T-helper 9 cell (primary cell): ENCODE measurements at places on chromosomes 11 and 22.

- DNase-seq = no peak
Observed at GRCh38 chr22:39080052-39080762, 3.1 kb downstream of the APOBEC3G start.

GRCh38 chr11:6362873-6363678 lies 27.2 kb upstream of the SMPD1 start:
- peak; percentile 44 for DNase-seq

- DNase-seq = peak; percentile 59
Observed at GRCh38 chr22:20131597-20131858, at the start of gene ZDHHC8. TSS of gene ZDHHC8 (plus strand) at chr22:20131804. CDS start at chr22:20131948, 144 bp downstream.

GRCh38 chr11:65781152-65781961 lies 581 bp upstream of the AP5B1 start:
- DNase-seq = no peak

DNA sequence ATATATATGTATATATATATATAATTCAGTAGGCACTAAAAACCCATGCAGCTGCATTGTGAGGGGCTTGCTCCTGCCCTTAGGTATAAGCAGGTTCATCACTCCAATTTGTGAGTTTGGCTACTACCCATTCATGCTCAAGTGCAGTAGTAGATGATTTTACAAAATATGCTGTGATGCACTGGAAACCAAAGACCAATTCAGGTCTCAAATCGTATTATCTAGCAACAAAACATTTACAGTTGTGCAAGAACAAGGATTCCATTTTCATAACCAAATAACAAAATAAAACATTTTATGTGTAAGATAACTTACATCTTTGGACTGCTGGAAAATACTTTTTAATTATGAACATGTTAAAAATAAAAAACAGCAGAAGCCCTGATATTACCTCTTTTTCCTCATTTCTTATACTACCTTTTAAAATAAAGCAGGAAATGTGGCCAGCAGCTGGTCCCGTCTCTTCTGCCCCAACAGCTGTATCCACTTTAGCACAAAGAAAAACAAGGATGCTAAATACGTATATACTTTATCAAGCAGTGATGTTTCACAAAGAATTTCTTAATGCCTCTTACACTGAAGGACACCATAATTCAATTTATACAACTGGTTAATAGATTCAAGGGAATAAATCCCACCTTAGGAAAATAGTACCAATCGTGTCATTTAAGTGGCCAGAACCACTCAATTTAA lies 2.8 kb downstream of the CREBZF start:
- DNase-seq = no peak

GRCh38 chr22:28075358-28075981 lies 156.4 kb upstream of the PITPNB start:
- no peak for DNase-seq

DNA sequence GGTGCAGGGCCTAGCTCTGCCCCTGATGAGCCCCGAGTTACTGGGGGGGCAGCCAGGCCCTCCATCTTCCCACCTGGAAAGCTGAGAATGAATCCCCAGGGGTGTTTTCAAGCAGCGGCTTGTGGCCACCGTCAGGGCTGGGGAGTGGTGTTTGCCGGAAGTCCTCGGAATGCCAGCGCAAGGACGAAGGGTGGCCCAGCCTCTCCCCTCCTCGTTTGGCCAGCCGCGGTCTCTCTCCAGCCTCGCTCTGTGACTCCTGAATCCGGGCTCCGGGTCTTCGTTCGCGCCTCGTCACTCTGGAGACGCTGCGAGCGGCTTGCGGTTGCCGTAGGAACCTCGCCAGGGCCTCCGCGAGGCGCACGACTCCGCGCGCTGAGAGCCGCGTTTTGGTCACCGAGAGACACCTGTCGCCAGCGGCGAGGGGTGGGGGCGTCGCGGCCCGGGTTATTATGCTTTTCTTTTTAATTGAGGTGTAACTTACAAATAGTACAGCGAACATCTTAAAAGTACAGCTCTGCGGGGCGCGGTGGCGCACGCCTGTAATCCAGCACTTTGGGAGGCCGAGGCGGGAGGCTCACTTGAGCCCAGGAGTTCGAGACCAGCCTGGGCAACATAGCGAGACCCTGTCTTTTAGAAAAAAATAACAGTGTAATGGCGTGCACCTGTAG lies 6.3 kb upstream of the KDELR3 start:
- peak; percentile 25 for DNase-seq

- no peak for DNase-seq
Observed at GRCh38 chr11:2711161-2711560, 11.4 kb upstream of the KCNQ1OT1 start.

GRCh38 chr11:131903074-131903473 lies 532.7 kb downstream of the NTM start:
- no peak for DNase-seq

DNA sequence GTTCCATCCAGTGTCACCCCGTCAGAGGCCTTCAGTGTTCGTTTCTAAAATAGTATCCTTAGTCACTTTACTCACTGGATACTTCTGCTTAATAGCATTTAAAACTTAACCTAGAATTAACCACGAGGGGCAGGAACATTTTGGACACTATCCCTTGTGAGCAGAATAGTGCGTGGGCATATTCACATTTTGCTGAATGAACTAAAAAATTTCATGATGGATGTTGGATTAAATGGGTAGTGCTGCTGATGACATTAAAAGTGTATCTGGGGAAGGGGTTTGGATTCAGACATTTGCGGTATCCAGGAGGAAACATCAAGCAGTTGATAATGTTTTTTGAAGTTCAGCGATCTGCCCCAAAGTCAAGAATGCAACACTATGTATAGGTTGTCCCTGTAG lies 750 bp upstream of the NAT10 start:
- DNase-seq = no peak

DNA sequence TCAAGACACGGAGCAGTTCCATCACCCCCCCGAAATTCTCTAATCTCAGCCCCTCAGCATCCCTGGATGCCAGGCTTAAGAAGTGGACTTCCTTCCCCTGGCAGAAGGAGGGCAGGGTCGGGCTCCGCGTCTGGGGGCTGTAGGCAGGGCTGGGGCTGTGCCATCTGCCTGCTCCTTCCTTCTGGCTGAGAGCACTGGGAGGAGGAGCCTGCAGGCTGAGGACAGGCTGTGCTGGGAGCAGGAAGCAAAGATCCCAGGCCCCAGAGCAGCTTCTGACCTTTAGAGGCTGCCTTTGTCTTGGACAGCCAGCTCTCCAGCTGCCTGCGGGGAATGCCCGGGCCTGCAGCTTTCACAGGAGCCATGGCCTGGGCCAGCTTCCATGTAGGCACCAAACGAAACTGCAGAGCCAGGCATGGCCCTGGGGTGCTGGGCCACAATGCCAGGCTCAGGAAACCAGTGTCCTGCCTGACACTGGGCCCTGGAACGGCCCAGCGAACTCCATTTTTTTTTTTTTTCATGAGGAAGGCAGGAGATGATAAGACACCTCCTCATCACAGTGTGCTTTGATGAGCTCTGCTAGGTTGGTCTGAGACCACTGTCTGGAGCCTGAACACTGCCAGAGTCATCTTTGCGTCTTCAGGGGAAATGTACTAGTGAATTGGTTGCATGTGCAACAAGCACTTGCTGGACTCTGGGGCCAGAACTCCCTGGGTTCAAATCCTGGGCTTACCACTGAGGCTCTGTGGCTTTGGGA lies 67.9 kb downstream of the MCM5 start:
- DNase-seq = no peak

GRCh38 chr11:41522899-41523672 lies 63.6 kb upstream of the LRRC4C start:
- DNase-seq = no peak
